Fibroblast of skin of abdomen (primary cell): ENCODE measurements at places on chromosomes 12 and 14.

GRCh38 chr12:49094160-49094974 lies at the start of gene DHH:
Gene DHH (minus strand): TSS chr12:49094801. CDS start chr12:49094512, 289 bp downstream.
- no peak for DNase-seq

- no peak for DNase-seq
Measured at GRCh38 chr12:31362759-31363415, 36.9 kb upstream of the SINHCAF start.

DNA sequence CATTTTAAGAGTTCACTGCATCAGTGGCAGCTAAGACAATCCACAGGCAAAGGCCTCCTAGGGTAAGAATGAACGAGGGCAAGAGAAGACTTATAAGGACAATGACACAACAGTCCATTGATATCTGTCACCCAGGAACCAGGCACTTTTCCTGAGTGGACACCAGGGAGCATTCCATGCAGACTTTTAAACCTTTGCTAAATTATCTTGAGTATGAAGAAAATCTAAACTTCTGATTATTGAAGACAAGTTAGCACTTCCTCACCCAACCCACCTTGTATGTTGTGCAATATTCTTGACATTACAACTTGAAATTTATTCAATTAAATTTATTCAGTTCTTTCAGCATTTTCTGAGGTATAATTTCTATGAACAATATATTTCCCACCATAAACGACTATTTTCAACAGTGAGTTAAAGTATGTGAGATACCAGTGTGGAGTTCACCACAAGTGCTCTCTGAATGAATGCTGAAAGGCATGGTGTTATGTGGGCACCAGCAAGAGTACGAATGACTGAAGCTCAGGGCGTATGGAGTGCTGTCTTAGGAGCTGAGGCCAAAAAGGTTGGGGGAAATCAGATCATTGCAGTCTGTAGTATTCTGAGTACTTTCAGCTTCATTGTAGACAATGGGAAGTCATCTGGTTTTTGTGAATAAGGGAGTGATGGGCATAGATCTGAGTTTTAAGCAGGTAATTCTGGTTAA lies 124.3 kb upstream of the LMNTD1 start:
- no peak for DNase-seq

- peak; percentile 79 for DNase-seq
Measured at GRCh38 chr12:104695453-104696148, 238.9 kb downstream of the CHST11 start.

GRCh38 chr14:95006051-95006450 lies 151.3 kb downstream of the DICER1 start:
- DNase-seq: no peak

GRCh38 chr12:52199294-52199919 lies 7.6 kb upstream of the KRT80 start:
- no peak for DNase-seq

- no peak for DNase-seq
Measured at GRCh38 chr12:127723251-127723650, 543.7 kb upstream of the TMEM132C start.

DNA sequence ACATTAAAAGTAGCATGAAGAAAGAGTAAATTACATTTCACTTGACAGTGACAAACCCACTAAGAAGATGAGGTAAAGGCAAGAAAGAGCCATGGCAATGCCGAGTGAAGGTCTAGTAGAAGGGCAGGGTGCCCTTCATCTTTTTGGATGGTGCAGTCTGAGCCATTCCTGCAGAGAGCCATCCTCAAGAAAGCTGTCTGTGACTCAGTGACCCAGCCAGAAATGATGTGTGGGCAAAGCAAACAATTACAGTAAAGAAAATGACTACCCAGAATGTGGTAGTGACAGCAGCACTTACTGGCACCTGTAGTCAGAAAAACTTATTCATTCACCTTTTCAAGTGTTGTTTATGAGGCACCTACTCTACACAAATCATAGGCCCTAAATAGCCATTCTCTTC lies 281.7 kb downstream of the DUSP6 start:
- no peak for DNase-seq

DNA sequence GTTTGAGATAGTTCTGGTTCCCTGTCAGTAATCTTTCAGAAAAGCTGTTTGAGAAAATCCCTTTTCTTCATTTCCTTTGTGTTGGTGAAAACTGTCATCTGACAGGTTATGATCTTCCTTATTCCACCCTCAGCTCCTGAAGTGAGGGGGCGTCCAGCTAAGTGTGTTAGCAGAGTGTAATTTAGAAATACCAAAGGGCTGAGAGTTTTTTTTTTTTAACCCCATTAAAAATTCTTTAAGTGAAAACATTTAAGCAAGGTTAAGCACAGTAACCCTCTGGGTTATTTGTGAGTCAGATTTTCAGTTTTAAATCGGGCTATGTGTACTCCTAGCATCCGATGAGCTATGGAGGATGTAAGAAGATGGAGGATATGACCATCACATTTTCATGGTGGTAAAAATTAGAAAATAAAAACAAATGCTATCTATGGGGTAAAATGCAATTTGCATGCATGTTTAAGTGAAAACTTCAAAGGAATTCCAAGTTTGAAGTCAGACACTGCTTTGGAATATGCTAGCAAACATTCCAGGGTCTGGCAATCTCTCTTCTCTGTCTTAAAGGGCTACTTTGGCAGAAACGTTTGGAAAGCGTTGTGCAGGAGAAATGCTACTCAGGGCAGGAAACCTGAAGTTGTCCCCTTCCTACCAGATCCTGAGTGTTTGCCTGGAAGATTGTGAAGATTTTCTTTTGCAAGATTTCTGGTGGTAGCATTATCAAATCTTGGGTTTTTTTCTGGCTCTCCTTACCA lies 197.0 kb upstream of the PRICKLE1 start:
- peak; percentile 35 for DNase-seq

- no peak for DNase-seq
Measured at GRCh38 chr14:57848786-57849185, 17.1 kb downstream of the SLC35F4 start.
